Fibroblast of skin of back (primary cell): ENCODE measurements at places on chromosomes 6 and 20.

GRCh38 chr6:164379795-164380194 is 929.6 kb downstream of the C6orf118 start:
- DNase-seq, result peak; percentile 19

GRCh38 chr20:5001174-5002076 is at the start of gene SLC23A2:
SLC23A2 (minus strand) TSS chr20:5001510; CDS start chr20:4932562, 68,948 bp downstream.
- DNase-seq, result peak; percentile 40

DNA sequence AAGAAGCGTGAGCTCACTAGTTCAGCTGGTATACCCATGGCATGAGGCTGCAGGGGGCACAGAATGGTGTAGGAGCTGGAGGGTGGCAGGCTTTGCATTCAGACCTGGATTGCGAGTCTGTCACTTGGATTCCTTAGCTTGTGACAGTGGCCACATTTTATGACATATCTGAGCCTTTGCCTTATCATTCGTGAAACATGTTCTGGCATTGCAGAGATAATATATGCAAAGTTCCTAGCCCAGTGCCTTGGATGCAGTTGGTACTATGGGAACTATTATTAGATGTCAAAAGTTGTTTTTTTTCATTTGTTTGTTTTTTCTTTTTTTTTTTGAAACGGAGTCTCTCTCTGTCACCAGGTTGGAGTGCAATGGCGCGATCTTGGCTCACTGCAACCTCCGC is 230.7 kb upstream of the PRDM1 start:
- DNase-seq, result no peak

- no peak for DNase-seq
These were observed 101.0 kb upstream of the MPC1 start for GRCh38 chr6:166483573-166484250.

DNA sequence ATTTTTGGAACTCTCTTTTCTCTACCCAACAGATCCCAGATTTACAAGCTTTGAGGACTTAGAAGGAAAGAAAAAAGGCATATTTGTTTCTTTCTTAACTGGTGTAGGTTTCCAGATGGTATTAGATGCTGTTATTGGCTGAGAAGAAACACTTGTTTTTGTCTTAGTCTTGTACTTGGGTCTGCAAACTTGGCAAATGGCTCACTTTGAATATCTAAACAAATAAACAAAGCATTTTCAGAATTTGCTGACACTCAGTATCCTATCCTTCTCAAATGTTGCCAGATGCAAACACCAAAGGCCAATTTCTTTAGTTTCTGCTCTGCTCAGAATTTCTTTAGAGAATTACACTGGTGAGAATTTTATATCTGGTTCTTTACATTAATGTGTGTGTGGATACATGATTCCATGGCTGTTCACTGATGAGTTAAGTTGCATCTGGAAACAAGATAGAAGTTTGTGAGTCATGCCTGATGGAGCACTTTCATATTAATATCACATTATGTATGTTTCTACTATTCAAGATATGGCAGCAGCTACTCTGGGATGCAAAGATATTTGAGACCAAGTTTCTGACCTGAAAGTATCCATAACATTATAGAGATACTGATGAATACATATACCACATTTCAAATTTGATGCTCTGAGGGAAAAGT is 43.7 kb upstream of the CEP162 start:
- no peak for DNase-seq

DNA sequence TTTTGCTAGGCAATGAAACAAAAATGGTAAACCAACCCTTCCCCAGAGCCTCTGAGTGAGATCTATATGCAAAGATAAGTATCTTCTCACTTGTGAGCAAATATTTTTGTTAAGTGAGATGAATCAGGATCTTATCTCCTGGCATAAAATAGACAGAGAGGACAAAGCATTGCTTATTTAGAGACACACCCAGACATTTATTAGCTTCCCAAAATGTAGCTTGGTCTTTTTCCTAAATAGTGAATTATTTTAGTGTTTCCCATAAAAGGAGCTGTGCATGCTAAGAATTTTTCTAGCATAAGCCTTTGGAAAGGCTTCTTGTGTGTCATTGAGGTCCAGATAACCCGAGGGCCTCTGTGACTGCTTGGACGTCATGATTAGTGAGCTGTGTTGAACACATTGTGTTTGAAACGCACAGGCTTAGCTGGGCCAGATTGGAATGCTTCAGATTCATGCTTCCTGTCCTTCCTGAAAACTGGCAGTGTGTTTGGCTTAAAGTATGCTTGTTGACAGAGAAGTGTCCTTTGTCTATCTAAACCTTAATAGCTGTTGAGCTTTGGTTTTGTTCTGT is 16.5 kb downstream of the MTHFD1L start:
- peak; percentile 97 for DNase-seq

GRCh38 chr6:124029567-124029966 is 225.9 kb downstream of the NKAIN2 start:
- DNase-seq, result no peak

DNA sequence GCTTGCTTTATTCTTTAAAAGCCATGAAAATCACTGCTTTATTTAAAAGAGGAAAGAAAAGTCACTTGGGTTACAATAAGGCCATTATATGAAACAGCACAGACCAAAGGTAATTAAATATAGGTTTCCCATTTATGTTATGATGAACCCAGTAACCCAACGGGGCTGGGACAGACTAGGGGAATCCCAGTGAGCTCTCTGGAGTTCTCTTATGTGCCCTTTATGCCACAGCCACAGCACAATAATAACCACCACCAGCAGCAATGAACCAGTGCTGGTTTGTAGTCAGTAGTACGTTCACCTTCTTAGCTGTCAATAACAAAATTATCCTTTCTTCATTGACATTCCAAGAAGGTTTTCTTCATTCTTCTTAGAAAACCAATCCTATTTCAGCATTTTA is 87.4 kb downstream of the KIF13A start:
- DNase-seq, result no peak

DNA sequence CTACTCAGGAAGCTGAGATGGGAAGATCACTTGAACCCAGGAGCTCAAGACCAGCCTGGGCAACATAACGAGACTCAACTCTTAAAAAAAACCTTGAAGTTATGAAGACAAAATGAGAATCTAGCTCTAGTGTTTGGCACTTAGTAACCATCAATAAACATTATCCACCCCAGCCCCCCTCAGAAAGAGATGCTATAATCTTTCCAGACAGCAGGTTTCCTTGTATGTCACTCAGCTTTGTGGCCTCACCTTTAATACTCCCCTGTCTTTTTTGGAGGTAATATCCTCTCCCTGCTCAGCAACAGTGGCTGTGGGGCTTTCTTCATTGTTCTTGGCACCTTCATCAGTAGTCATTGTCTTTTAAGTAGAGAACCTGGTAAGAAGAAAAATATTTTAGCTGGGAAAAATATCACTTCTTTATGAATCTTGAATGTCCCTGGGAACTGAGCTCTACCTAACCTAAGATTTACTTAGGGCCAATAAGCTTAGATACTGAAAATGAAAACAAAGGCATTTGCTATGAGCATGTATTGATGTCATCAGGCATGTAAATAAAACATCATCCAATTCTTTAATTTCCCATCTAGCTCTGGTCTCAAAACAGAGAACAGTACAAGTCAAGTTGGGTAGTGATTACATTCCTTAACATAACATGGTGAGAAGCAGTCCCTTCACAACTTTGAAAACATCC is 46.1 kb downstream of the FKBP5 start:
- DNase-seq, result no peak

- no peak for DNase-seq
These were observed 17.6 kb upstream of the ZFP64 start for GRCh38 chr20:52209154-52209571.

GRCh38 chr6:6622501-6622900 is 34.0 kb downstream of the LY86 start:
- no peak for DNase-seq

DNA sequence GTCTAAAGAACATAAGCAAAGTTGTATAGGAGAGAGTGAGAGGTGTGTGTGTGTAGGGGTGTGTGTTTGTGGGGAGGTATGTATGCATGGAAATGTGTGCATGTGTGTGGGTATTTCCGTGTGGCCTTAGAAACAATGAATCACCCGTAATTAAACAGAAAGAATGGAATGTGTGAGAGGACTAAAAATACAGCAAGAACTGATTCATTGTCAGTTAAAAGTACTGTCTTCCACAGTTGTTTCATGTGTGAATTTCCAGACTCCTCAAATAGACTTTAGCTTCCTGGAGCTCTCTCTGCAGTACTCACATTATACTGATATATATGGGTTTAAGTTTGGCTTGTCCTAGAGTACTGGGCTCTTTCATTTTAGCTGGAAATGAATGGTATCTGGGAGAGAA is 145.7 kb downstream of the RIMS1 start:
- peak; percentile 55 for DNase-seq

DNA sequence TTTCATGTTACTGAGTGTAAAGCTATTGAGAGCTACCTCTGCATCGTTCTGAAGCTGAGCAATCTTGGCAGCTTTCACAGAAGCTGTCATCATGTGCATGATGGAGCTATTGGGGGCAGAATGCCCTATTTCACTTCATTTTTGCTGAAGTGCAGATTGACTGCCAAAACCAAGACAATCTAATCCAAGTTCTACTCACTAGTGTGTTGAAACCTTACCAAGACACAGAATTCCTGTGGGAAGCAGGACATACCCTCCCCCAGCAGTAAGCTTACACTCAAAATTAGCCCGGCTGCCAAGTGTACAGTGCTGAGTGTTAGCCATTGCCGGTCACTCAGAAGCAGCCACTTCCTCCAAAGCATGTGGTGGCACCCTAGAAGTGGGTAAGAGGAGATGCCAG is 177.3 kb upstream of the TENT5A start:
- peak; percentile 41 for DNase-seq

- no peak for DNase-seq
These were observed 24.8 kb upstream of the APMAP start for GRCh38 chr20:25017257-25017803.

DNA sequence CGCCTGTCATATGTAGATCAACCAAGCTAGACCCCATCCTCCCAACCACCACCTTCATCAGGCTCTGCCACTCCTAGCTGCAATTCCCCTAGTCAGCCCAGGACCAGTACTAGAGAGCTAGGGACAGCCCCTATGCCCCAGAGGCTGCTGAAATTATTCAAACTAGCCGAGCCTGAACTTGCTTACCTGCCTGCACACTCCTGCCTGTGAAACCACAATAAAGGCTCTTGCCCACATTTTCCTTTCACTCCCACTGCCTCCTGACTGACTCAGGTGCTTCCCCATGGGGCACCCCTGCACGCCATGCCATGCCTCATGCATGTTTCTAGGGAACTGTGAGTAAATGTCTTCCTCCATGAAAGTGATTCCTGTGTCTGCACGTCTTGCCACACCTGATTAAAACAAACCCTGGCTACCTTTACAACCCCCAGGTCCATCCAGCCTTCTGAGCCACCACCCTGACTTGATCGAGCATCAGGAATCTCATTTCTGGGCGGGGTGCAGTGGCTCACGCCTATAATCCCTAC is 66.5 kb upstream of the IER3 start:
- DNase-seq, result no peak

- no peak for DNase-seq
These were observed 178.4 kb upstream of the SYNDIG1 start for GRCh38 chr20:24291014-24291413.

DNA sequence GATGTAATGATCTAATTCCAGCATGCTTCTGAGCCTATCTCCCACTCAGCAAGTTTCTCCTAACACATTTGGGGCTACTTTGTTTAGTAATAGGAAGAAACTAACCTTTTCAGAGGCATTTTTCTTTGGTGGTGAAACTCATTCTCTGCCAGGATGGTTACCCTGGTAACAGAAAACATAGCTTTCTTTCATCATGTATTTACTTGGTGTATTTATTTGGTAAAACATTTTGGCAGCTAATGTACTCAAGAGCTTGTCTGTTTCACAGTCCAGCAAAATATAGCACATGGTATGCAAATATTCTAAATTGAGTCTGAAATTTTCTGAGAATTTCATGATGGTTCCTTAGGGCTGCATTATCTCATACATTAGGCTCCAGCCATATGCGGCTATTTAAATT is 100.0 kb downstream of the SLC35B3 start:
- DNase-seq, result no peak

DNA sequence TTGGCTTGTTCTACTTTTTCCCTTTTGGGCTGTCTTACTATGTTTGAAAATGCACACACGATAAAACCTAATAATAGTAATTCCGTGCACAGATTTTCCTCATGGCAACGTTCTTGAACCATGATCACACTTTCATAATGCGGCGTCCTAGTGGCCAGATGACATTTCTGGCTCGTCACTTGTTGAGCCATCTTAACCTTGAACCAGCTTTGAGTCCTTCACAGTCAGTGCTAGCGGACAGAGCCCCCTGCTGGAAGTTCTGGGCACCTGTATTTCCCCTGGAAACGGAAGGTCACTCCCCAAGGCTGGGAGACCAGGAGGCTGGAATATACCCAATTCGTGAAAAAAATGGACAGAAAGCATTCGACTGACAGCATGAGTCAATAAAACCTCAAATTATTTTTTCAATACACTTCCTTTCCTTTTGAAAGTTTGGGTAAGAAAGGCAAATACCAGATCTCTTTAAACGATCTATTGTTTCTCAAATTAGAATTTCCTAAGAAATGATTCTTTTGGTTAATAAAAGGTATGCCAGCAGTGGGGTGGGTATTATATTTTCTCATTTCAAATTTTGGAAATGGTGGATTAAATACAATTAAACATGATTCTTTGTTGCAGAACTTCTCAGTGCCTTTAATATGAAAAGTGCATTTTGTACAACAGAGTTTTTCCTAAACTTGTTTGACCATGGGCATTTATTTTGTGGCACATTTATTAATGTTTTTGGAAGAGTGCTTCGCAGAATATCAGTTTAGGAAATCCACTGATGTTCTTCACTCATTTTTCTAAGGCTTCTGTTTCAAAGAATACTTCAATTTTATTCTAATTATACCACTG is 542.3 kb downstream of the QKI start:
- DNase-seq, result peak; percentile 81

DNA sequence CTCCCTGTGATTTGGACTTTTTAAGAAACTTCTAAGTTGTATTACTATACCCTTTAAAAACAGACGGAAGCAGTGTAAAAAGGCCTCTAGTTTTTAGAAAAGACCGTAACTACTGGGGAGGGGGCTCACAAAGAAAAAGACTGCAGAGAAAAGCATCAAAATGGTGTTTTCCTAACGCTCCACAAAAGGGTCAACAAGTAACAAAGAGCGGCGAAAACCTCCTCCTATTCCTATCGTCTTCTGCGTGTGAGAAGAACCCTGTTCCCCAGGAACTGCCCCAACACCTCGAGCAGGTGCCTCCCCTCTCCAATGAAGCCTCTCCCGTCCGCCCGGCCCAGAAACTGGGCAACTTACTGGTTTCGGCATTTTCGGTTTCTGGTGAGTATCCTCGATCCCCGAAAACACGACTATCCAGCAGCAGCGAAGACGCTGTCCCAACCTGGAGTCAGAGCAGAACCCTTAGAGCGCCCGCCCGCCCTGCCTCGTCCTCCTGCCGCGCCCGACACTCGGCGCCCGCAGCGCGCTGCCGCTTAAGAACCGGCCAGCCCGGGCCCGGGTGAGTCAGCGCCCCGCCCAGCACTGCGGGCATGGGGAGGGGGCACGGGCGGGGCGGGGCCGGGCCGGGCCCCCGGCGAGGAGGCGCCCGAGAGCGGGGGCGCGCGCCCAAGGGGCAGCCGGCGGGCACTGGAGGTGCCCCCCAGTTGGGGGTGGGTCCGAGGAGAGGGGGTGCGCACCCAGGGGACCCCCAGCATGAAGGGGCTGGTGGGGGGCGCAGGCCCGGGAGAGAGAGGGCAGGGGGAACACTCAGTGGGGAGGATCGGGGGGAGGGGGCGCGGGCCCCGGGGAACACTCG is 1.2 kb downstream of the EZR start:
- DNase-seq, result peak; percentile 80
